ENCODE measurements at places on chromosomes 7 and 10.

- no peak for DNase-seq
These were observed 78.2 kb downstream of the FAM53B start for GRCh38 chr10:124665980-124666379.

DNA sequence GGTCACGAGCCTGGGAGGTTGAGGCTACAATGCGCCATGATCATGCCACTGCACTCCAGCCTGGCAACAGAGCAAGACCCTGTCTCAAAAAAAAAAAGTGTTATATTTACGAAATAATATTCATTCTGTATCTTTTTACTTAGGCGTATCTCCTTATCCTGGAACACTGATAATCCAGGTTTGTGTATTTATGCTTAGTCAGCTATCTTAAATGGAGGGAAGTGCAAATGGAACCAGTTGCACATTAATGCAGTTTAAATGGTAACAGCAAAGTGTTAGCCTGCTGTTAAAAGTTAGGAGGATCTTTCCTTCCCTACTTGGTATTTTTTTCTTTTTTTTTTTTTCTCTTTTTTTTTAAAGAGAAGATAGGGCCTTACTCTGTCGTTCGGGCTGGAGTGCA, 36.0 kb upstream of the RBM20 start:
- no peak for DNase-seq

GRCh38 chr7:141294143-141294829, 220.4 kb downstream of the TMEM178B start:
- no peak for DNase-seq

- DNase-seq = peak; percentile 49
These were observed 2.3 kb upstream of the CREB5 start for GRCh38 chr7:28409716-28410627.

GRCh38 chr10:65570143-65571010, 1355.5 kb upstream of the LRRTM3 start:
- peak; percentile 56 for DNase-seq

DNA sequence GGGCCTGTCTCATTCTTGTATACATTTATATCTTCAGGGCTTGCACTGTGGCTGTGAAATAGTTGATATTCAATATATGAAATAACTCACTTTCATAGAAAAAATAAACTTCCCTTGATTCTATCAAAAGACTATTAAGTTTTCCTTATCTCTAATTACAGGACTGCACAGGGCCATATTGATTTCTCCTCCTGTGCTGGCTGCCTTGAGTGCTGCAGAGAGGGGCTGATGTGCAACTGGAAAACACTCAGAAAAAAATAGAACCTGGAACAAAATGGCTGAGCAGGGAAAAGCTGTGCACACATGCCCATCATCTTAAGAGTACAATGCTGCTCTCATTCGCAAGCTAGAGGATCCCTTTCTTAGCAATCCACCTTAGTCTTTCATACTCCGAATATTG, 5.9 kb upstream of the HDAC9 start:
- no peak for DNase-seq

DNA sequence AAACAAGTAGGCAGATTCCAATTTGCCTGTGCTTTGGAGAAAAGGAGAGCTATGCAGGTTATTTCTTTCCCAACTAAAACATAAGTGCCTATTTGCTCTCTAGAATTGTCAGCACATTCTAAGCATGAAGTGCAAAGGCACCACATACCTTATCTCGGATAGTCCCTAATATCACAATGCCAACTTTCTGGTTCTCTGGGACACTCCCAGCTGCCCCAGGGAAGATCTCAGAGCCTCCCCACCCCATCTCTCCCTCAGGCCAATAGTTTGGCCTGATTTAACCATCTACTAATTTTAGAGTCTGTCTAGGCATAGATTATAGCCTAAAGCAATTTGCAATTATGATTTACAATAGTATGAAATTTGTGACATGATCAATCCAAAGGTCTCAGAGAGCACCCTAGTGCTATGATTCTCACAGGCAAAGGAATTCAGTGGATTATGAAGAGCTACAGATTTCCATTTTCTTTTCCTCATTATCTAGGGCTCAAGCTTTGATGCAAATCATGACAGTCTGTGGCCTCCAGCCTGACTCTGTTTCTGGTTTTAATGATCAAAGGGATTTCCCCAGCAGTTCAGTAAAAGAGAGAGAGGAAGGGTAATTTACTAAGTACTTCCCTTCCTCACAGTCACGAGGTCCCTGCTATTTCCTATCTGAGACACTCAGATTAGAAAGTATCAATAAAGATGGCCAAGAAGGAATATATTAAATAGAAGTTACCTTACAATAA, 29.0 kb upstream of the IL6 start:
- DNase-seq = no peak

DNA sequence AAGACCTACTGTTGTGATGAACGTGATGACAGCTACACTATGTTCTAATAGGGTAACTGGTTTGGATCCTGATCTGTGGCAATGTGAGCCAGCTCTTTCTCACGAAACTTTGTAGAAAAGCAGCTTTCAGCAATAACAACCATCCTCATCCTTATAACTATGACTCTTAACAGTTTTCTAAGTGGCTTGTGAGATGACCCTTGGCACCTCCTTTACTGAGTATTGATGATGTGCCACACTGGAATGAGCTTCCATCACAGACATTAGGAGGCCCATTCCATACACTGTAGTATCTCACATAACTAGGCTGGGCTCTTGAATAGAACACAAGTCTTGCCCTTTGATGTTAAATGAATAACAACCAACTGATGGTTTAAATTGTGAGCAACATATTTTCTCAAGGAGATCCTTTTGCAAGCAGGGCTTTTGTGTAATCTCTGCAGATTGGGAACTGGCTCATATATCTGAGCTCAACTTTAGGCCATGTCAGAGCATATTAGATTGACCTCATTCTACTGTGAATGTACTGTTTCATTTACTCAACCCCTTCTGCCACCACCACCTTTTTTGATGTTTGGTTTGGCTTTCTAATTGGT, 46.4 kb downstream of the MYPN start:
- DNase-seq = no peak

- no peak for DNase-seq
These were observed 28.4 kb upstream of the BMPR1A start for GRCh38 chr10:86728056-86728455.

- no peak for DNase-seq
These were observed 13.9 kb downstream of the TUBAL3 start for GRCh38 chr10:5390607-5391205.

DNA sequence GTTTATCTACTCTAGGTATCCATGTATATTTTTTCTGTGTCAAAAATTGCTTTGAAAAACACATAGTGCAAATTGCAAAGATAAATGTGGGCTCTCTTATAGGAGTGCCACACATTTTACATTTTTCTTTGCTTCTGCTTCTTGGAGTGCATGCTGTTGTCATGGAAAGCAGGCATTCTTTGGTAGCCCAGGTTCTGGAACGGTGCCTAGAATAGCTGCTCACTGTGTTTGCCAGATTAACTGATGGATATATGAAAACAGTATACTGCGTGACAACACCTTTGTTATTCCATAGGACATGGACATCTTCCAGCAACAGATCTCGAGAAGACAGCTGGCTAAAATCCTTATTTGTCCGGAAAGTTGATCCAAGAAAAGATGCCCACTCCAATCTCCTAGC, 13.4 kb downstream of the NIPSNAP2 start:
- DNase-seq = no peak

GRCh38 chr10:43925793-43926192, 277.1 kb upstream of the ZNF32 start:
- no peak for DNase-seq

- DNase-seq = no peak
These were observed 9.8 kb upstream of the PNLIPRP3 start for GRCh38 chr10:116417821-116418220.

- DNase-seq = no peak
These were observed 823 bp downstream of the COPG2 start for GRCh38 chr7:130667593-130668257.

- no peak for DNase-seq
These were observed 196.6 kb upstream of the GALNT17 start for GRCh38 chr7:70935311-70935710.

GRCh38 chr10:127832501-127832900, 60.2 kb downstream of the CLRN3 start:
- DNase-seq = no peak

GRCh38 chr7:103593691-103594090, 147.7 kb upstream of the SLC26A5 start:
- DNase-seq = no peak

DNA sequence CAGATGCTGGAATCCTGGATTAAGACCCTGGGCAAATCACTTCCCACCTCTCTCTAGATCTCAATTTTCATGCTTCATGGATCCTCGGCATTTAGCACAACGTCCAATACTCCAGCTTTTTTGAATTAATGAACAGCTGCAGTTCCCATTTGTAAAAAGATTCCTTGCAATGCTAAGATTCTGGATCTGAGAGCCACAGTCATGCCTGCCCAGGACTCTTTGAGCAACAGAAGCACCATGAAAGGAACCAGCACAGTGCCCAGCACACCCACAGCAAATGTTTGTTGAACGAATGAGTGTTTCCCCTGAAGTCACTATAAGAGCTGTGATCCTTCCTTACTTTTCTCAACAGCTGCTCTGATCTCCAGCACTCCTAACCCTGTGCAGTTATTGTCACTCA, 20.8 kb upstream of the DDIT4 start:
- DNase-seq = no peak

DNA sequence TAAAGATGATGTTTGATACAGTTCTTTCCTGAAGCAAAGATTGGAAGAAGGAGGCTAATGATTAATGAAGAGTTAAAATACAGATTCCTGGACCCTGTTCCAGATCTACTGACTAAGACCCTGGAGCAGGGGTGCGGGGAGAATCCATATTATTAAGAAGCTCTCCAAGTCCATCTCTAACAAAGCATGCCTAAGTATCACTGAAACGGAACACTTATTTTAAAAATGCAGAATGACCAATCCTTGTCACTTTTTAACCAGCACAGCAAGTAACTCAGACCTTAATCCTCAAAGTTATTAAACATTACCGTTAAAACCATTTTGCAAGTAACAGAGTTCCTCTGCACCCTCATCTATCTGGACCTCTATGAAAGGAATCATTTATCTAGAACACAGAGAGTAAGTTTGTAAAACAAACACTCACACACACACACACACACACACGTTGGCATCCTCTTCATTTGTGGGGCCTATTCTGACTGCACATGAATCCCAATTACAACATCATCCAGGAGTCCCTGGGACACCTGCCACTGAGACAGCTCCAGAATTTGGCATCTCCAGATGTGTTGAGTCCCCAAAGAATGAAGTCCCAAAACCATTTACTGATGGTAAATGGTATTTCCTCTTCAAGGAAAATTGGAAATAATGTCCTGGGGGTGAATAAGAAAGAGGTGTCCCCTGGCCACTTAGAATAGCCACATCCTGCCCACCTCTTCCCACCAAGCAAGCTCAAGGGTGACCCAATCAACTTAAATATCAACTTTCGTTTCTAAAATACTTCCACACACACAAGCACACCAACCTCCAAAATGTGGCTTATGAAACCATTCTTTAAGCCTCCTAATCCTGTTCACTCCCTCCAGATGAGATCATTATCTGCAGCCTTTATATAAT, 117.5 kb downstream of the PARD3 start:
- no peak for DNase-seq

- DNase-seq = no peak
These were observed 32.8 kb downstream of the KCNH2 start for GRCh38 chr7:150945171-150945852.

DNA sequence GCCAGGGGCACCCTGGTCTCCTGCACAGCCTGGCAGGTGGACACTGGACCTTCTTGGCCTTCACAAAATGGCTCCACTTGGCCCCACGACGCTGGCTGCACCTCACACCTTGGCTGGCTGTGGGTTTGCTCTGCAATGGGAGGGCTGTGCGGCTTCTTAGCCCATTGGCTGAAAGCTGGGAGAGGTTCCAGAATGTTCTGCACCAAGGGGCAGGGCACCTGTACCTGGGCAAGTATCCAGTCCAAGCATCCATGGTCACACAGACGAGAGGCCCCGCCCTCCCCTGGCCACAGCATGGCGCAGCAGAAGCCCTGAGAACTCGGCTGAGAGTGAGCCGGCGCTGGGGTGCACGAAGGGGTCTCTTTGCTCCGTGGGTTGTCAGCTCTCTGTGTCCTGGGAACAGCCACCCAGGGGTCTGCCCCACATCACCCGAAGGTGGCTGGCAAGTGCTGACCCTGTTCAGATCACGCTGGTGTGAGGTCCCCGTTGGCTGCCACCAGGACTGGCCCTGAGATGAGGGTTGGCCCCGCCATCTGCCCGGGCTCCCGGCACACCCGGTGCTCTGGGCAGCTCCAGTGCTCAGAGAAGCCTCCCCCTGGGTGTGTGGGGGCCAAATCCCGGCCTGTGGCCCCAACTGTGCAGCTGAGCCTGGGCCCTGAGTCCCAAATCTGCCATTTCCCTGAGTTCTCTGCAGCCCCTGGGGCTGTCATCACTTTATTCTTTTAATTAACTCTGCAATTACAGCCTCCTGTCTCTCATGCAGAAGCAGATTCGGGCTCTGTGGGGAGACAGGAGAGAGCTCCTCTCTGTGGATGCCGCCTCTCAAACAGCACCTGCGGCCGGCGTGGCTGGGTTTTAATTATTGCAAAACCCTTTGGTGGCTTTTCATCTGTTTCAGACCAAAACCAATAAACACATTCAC, 19.4 kb upstream of the ADGRA1 start:
- no peak for DNase-seq

DNA sequence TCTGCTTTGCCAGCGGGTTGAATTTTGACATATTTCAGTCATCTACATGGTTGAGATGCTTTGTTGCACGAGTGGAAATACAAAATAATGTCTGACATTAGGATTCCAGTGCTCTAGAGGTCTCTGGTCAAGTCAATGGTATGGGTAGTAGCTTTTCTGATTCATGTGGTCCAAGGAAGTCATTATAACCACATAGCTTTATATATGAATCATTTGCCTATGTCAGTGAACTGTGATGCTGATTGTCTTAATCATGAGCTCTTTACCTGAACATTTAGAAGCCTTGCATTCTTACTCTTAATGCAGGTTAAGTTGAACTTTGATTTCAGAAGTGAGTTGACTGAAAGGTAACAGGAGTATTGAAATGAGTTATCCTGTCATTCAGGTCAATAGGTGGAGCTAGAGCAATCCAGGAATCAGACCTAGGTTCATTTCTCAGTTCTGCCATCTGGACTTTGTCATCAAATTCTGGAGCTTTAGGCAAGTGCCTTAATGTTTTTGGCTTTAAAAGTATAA, 3.3 kb downstream of the MAPK8 start:
- DNase-seq = no peak

DNA sequence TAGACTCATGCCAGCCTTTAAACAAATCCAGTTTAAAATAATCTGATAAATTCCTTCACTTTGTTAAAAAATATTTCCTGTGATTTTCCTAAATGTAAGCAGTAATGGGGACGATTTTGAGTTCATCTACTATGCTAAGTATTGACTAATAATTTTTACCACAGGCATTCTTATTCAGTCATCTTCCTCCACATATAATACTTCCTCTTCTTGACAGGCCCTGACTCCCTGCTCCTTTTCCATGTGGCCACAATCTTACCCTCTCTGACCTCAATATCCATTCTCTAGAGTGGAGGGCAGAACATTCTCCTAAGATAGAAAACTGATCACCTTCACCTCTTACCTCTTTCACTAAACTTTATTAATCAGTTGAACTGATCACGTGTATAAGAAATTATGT, 7.8 kb downstream of the DNAJC2 start:
- no peak for DNase-seq

GRCh38 chr7:133060004-133060403, 21.9 kb downstream of the CHCHD3 start:
- DNase-seq = no peak

All from endothelial cell (in vitro differentiated cells).